Stimulated activated CD4-positive, alpha-beta T cell treated with anti-CD3 and anti-CD28 coated beads, TNF-alpha, amount 100 ng/mL, for 1 hour (primary cell): ENCODE measurements at places on chromosomes 2 and 18.

GRCh38 chr2:219002395-219003266 is 9.4 kb upstream of the CRYBA2 start:
- DNase-seq: no peak

GRCh38 chr2:20050646-20051531 is 539 bp downstream of the LAPTM4A start:
- DNase-seq: peak; percentile 4

DNA sequence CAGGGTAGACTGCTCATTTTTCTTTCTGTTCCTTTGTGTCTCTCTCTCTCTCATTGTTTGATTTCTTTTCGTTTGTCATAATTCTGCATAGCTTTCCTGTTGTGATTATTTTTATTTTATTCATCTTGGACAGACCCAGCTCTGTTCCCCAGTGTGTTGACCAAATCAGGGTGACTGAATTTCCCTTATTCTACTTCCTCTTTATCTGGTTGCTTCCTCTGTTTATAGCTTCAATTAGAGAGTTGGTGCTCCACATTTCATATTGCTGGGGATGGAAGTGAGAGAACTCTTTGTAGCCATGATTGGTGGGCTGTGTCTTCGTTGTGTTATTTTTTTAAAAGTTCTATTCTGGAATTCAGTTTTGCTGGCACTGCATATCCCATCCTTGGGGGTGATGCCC is 19.1 kb downstream of the PROKR1 start:
- no peak for DNase-seq

DNA sequence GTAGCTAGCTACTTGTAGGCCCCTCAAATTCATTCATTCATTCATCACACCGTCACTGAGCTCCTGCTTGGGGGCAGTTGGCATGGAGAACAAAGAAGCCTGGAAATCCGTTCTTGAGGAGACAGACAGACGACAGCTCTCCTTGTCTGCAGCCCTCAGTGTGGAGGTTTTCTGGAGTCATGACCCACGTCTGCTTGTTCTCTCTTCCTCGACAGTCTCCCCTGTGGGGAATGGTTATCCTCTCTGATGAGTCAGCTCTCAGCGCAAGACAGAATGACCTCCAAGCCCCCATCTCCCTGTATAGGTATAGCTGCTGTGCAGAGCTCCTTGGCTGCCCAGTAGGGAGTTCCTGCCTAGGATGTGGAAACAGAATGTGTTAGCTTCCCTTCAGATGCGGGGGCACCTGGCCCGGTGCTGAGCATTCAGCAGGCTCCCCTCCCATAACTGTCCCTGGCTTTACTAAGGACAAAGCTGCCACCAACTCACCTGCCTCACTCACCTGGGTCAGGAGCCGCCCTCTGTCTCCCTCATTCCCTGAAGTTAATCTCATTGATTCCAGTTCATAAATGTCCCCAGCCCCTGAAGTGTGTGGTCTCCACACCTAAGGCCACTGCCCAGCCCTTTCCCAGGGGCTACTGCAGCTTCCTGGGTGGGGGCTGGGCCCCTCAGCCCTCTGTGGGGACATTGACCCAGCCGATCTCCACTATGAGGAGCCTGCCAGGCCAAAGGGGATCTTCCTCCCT is 124.7 kb downstream of the ACKR3 start:
- no peak for DNase-seq

- DNase-seq: no peak
Measured at GRCh38 chr2:54909001-54909400, 141.2 kb downstream of the RTN4 start.

DNA sequence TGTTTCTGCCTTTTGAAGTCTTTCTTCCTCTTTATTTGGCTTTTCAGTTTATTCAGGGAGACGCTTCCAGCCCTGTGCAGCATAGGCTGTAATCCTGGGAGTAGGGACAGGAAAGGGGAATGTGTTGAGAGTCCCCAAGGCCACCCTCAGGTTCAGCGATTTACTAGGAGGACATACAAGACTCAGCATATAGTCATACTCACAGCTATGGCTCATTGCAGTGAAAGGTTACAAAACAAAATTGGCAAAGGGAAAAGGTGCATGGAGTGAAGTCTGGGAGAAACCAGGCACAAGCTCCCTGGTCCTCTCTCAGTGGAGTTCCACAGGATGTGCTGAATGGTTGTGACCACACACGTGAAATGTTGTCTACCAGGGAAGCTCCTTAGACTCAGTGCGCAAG is 49.6 kb upstream of the ZNF638 start:
- DNase-seq: no peak

DNA sequence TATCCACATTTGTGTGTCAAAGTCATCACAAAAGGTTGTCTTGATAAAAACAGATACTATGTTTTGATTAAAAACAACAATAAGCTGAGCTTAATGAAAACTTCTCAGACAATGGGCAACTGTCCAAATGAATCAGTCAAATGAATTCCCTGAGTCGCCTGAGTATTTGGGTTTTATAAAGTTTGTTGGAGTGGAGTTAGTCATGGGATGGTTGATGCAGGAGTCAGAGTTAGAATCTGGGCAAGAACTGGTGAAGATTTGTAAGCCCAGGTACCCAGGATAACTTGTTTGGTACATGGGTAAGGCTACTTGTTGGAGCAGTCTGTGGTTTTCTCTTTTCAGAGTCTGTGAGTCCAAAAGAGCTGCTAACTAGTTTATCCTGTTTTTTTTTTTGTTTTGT is 34.4 kb upstream of the RAPGEF4 start:
- DNase-seq: no peak

GRCh38 chr2:55384786-55385185 is 34.9 kb downstream of the CCDC88A start:
- DNase-seq: no peak

DNA sequence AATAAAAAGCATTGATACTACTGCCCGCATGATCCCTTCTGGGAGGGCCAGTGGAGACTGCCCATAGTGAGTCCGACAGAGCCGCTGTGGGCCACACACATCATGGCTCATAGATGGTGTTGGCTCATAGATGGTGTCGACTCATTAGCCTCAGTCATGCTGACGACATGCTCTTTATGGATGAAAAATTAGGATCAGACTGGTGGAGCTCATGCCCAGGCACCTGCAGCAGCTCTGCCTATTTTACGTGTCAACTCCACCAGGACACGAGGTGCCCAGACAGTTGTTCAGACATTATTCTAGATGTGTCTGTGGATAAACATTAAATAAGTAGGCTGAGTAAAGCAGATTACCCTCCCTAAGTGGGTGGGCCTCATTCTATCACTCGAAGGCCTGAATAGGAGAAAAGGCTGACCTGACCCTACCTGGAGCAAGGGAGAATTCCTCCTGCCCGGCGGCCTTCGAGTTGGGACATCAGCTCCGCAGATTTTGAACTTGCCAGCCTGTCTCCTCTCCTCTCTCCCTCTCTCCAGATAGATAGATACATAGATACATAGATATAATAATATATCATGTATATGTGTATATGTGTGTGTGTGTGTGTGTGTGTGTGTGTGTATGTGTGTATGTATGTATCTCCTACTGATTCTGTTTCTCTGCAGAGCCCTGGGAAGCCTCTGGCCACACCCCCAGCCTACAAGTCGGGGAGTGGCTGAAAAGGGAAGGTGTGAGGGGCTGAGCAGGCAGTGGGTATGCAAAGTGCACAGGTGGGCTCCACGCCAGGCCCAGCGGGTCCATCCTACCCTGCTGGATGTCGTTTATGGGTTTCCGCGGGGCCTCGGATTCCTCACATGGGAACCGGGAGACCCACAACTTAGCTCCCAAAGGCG is 13.6 kb upstream of the TEX51 start:
- DNase-seq: no peak

DNA sequence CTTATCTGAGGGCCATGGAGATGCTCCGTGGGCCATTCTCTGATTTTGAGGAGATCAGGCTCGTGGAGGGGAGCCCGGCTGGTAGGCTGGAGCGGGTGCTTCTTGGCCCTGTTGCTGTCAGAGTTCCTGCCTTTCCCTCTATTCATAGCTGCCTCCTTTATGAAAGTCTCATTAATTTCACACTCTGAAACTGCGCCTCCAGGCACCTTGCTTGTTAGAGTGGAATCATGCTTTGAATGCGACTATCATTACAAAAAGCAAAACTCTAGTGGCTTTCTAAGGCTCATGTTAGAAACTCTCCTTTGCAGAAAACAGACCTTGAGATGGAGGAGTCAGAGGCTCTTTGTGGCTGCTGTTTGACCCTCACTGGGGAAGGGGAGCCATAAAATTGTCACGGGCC is 131.0 kb upstream of the SNTG2 start:
- no peak for DNase-seq

- no peak for DNase-seq
Measured at GRCh38 chr18:13480571-13481255, 245.6 kb downstream of the FAM210A start.

DNA sequence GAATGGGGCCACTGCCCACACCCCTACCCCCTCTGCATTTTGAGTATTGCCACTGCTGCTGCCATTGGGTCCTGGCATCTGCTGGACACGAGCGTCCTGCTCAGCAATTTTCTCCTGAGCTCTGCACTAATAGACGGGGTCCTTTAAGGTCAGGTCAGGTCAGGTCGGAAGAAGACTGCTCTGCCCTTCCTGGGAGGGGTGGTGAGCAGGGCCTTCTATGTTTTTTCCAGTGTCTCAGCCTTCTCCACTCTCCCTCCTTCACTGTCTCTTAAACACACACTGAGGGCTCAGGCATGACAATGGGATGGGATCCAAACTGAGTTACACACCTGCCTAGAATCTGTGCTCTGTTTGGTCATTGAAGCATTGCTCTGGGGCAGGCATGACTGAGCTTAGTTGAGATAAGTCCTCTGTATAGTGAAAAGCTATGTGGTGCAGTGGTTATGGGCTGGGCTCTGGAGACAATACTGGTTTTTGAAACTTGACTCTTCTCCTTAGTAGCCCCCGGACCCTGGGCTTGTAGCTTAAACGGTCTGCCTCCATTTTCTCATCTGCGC is 10.6 kb downstream of the MYO1B start:
- DNase-seq: no peak

GRCh38 chr2:45981384-45981930 is 315.8 kb upstream of the EPAS1 start:
- no peak for DNase-seq

GRCh38 chr18:57015451-57015850 is 131.4 kb upstream of the BOD1L2 start:
- DNase-seq: no peak

DNA sequence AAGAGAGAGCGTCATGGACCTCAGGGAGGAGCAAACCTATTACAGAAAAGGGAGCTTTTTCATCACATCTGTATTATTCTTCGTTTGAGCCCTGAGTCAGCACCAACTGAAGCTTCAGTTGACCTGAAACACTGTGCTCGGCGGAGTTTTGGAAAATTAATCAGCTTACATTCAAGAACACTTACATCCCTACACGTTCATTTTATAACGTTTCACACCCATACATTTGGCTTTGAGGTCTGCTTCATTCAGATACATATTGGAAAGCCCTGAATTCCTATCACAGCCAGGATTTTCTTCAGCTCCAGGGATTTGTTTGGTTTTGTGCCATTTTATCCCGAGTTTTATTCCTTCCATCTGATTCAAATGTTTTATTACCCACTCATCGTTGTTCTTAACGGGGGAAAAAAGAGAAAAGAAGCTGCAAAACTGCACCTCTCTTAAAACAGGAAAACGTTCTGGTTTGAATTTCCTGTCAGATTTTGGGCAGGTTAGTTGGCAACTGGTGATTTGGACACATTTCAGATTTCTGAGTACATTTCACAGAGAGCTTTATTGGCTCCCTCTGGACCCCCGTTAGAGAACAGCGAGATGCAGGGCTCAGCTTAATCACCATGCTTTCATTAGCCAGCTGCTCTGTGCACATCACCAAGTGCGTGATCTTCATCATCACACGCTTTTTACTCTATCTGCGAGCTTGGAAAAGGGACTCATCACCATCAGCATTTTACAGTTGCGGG is 88.8 kb downstream of the CDC42EP3 start:
- no peak for DNase-seq

- no peak for DNase-seq
Measured at GRCh38 chr18:2891526-2892431, 45.0 kb downstream of the EMILIN2 start.

DNA sequence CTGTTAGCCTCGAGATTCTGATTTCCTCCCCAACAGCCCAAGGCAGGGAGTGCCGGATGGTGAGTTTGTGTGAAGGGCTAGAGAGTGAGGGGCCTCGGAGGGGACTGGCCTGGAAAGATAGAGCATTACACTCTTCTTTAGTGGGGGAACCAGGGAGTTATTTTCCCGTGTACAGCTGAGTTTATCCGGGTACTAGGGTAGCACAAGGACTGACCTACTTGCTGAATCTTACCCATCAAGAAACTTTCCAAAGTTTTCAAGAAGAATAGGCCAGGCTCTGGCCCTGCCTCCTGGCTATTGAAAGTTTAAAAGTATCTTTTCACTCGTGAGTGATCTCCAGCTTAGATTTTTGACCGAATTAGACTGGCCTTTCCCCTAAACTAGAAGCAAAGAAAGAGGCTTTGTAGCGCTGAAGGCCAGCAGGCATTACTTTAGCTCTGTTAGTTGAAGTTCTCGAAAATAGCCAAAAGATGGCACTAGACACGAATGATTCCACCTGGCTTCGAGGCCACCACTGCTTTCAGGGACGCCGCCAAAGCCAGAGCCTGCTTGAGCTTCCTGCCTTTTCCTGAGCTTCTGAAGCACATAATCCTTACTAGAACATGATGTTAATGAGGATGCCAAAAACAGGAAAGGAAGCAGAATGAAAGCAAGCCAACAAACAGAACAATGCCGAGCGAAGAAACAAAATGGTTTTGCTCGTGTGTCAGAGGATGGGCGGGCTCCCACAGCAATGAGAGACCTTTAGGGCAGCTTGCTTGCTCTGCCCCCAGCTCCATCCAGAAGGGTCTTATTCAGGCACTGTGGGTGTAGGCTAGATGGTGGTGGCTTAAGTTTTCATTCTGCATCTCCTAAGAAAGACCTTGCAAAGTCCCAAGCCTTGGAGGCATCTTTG is 55.8 kb downstream of the TSN start:
- no peak for DNase-seq

GRCh38 chr2:127193967-127194280 is 26.2 kb downstream of the CYP27C1 start:
- no peak for DNase-seq

DNA sequence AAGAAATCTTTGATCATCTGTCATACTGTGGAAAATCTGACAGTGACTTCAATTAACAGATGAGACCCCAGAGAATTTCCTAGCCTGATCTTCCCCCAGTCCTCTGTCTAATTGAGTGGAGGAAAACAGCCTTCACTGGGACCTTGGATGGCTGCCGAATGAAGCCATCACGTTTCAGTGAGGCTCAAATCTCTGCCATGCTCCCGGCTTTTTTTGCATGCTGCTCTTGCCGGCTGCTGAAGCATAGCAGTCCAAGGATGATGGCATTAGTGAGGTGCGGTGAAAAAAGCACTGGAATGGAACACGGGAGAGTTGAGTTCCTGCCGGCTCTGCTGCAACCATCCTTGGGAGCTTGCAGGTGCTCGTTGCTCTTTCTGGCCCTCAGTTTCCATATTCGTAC is 430.5 kb downstream of the SLC4A3 start:
- DNase-seq: no peak

GRCh38 chr2:41947701-41948396 is 100.0 kb upstream of the PKDCC start:
- no peak for DNase-seq
